Neuronal stem cell (in vitro differentiated cells): ENCODE measurements at places on chromosomes 16 and 17.

GRCh38 chr16:3577302-3577752 is at the start of gene NLRC3:
Gene NLRC3, minus strand, starts transcription at chr16:3577403. Its CDS starts 12,367 bp downstream, at chr16:3565036.
- no peak for DNase-seq

- no peak for DNase-seq
Measured at GRCh38 chr17:12655936-12656335, 9.8 kb upstream of the MYOCD start.

DNA sequence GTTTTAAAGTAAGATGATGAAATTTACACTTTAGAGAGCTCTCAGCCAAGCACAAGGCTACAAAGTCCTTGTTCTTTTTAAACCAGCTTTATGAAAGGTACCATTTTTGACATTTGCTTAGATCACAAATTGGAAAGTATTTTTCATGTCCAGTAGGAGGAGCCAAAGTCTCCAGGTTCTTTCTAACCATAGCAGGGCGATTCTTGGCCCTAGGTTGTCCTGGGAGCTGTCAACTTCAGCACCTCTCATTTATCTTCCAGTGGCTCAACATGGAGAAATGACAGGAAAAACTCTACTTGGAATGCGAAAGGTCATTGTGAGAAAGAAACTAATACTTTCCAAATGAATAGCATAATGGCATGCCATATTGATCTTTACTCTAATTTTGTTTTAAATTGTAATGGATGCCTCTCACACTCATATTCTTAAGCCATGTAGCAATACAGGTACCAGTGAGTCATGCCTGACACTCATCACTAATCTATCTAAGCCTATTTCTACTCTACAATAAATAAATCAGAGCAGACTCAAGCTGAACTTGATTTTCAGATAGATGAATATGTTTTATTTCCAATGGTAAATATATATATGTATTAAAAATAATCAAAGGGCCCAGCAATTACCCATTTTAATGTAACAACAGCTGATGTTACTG is 919.1 kb upstream of the EEF2KMT start:
- DNase-seq, result peak; percentile 59

GRCh38 chr16:75044800-75045361 is 46.1 kb downstream of the ZNRF1 start:
- DNase-seq, result no peak

- DNase-seq, result no peak
Measured at GRCh38 chr16:23195366-23195978, 12.9 kb downstream of the SCNN1G start.

DNA sequence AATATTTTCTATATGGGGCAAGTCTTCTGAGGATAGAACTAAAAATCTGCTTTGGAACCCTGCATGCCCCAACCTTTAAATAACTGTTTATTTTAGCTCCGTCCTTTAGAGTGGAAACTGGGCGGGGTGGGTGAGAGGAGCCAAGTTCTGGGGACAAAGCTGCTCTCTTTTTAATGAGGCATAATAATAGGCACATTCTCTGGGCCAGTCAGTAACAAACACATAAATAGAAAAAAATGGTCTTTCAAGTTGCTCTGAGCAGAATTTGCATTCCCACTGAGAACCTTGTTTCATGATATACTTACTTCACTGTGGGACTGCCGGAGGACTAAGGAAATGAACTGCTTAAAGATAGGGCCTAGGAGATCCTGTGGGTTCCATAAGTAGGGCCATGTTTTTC is 51.5 kb downstream of the KNOP1 start:
- DNase-seq, result no peak

- DNase-seq, result no peak
Measured at GRCh38 chr17:31269578-31269983, 27.5 kb downstream of the OMG start.

DNA sequence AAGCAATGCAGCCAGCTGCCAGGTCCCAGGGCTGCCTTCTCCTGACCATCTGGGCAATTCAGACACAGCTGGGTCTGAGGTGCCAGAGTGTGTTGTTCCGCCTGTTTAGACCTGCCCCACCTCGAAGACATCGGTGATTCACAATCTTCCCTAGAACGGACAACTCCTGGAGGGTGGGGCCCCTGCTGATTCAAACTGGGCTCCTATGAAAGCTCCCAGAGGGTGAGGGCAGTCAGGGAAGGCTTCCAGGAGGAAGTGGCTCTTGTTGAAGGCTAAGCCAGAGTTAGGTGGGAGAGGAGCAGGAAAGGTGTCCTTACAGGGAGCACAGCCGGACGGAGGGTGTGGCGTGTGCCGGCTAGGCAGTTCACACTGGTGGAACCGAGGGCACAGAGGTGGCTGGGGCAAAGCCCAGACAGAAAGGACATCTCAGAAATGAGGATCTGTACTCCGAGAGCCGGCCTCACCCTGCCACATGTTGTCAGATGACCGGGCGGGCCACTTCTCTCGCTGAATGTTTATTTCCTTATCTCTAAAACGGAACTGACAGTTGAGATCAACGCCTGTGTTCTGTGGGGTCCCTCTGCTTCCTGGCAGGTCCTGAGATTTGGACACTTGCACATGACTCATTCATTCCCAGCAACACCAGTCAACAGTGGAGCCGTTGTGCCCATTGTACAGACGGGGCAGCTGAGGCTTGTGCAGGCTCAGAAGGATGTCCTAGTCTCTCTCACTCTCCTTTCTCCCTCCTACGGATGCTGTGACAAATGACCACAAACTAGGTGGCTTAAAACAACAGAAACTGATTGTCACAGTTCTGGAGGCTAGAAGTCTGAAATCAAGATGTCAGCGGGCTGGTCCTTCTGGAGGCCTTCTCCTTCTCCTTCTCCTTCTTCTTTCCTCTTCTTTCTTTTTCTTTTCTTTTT is 26.9 kb upstream of the LITAF start:
- DNase-seq, result no peak

GRCh38 chr17:39110435-39111136 is 40.9 kb downstream of the PLXDC1 start:
- DNase-seq, result no peak

GRCh38 chr16:89785523-89786155 is 30.8 kb downstream of the FANCA start:
- no peak for DNase-seq
